Stimulated activated CD4-positive, alpha-beta T cell treated with anti-CD3 and anti-CD28 coated beads, Interleukin-1b, Interleukin-23, amount 100 ng/mL, for 1 hour (primary cell): ENCODE measurements at places on chromosomes 6 and 20.

DNA sequence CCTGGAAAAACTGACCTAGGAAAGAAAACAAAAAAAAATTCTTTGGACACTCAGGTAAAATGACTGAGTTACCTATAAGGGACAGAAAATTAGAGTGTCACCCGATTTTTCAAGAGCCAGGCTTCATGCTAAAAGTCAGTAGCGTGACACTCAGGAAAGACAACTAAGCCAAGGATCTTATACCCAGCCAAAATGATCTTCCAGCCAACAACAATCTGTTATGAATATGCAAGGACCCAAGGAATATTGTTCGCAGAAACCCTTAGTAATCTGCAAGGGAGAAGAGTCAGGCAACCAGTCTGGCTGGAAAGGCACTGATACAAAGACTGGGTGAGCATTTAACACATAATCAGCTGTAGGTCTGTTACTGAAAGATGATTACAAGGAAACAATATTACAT, 203.6 kb downstream of the GMPR start:
- no peak for DNase-seq

DNA sequence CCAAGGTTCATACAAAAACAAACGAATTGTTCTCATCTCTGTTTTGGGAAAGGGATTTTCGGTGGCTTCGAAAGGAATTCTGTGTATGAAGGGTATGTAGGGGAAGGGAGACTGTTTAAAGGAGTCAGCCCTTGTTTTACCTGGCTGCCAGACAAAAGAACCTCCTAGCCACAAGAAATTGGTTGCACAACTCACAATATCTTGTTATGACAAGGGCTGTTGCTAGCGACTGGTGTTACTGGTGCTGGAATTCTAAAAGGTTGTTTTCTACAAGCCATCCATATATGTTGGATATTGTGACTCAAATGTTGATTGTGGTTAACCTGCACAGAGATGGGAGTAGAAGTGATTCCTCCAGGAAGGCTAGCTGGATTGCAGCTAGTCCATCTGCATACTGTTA, 34.6 kb upstream of the CITED2 start:
- DNase-seq = no peak

DNA sequence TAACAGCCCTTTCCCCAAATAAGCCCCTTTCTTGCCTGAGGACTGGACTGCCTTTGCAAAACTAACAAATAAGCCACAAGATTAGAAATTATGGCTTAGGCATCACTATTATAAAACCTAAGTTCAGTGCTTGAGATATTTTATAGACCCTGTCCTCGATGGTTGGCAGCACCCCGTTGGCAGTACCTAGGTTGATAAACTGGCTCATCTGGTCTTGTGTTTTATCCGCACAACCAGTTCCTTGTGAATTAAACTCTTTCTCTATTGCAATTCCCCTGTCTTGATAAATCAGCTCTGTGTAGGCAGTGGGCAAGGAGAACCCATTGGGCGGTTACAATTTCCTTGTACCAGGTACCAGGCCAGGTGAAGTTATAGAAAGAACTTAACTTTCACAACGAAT, 6.6 kb downstream of the LRP11 start:
- no peak for DNase-seq

- no peak for DNase-seq
Measured at GRCh38 chr6:96923871-96924493, 546 bp upstream of the KLHL32 start.

DNA sequence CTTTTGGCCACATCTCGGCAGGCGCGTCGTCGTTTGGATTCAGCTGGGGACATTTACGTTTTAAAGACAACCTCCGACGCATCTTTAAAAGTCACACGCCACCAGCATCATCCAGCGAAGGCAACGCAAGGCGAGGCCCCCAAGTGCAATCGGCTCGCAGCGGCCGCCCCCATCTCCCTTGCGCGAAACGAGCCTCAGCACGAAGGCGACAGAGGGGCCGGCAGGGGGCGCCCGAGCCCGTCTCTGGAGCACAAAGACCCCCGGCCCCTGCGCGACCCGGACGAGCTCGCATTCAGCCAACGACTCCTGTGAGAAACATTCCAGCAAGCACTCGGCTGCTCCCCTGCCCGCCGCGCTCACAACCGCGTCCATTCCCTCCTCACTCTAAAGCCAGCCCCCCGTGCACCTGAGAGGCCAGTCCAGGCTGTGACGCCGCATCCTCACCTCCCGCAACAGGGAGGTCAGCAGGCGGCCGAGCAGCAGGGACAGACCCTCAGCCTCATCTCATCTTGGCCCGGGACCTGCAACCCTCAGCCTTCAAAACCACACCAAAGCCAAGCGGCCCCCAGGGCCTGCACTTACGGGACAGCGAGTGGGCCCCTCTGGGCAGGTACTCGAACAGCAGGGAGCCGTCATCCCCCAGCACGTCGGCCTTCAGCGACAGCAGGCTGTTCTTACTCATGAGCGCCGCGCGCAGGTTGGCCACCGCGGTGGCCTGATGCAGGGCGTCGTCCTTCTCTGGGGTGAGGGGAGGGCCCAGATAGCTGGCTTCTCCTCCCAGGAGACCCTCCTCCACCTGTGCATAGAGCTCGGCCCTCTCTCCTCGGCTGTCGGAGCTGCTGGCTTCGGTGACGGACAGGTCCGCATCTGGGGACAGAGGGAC, 35.8 kb downstream of the SLC2A4RG start:
- DNase-seq = no peak

GRCh38 chr6:7912736-7913517, 2.3 kb upstream of the TXNDC5 start:
- no peak for DNase-seq

DNA sequence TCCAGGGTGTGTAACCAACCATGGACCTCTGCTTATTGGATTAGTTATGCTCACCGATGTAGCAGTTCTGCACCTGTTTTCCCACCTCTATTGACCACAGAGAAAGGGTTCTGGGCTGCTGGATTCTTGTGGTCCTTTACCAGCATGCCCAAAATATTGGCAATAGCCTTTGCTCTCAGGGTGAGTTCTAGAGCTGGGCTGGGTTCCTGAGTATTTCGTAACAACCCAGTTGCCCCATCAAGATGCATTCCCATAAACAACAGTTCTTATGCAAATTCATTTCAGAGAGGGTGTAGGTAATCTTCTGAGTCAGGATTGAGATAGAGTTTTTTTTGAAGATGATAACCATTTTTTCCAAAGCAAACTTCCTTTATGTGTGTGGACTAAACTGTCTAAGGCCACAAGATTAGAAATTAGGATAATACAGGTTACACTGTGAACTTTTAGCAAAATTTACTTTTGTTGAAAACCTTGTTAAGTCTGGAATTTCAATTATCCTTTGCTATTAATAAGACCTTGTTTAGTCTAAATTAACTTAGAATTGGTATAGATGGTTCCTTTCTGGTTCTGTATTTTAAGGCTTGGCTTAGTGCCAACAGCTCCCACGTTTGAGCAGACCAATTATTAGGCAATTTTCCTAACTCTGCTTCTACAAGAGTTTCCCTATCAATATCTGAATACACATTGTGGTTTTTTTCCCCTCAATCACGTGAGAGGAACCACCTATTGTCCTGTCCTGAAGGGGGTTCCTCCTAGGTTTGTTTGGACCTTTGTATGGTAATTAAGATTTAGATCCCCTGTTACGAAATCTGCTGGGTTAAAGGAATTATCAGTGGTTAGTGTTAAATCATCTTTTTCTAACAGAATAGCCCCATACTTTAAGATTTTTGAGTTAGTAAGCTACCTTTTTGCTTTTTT, 46.1 kb downstream of the TBX18 start:
- no peak for DNase-seq
